Left lung (tissue), 14 donors: ENCODE measurements at places on chromosomes 2 and 18. TPM values are rescaled to one million over a fixed set of nuclear protein-coding genes. Genes with fewer than 3 reads are reported as not detected.

SERPINB7 gene
- 0.24 TPM for total RNA-seq

FIGLA gene
- not detected for total RNA-seq

SLC19A3 gene
- total RNA-seq: 6.2 TPM

ELOA2 gene
- total RNA-seq: not detected

SERPINB4 gene
- total RNA-seq: 0.42 TPM

ZNF892 gene
- 5.0 TPM for total RNA-seq

LCT gene
- 0.08 TPM for total RNA-seq

ADD2 gene
- total RNA-seq: 12.2 TPM

TUBA3D gene
- total RNA-seq: not detected

CD28 gene
- 2.4 TPM for total RNA-seq

DNER gene
- total RNA-seq: 1.9 TPM
